ENCODE measurements at places on chromosomes 6 and 20. TPM values are rescaled to one million over a fixed set of nuclear protein-coding genes. Genes with fewer than 3 reads are reported as not detected.

The GSTA2 gene
- not detected for total RNA-seq

The PNISR gene
- 193 TPM for total RNA-seq

- no peak overlapping the region for H3K27ac ChIP-seq
- H3K4me3 ChIP-seq: no peak overlapping the region
- no peak for DNase-seq
- no peaks in the 10 kb centered on the region for H3K4me1 ChIP-seq
- H3K27me3 ChIP-seq: no peaks in the 10 kb centered on the region
These were observed 3.1 kb downstream of the B3GALT4 start for GRCh38 chr6:33279971-33280511.

DNA sequence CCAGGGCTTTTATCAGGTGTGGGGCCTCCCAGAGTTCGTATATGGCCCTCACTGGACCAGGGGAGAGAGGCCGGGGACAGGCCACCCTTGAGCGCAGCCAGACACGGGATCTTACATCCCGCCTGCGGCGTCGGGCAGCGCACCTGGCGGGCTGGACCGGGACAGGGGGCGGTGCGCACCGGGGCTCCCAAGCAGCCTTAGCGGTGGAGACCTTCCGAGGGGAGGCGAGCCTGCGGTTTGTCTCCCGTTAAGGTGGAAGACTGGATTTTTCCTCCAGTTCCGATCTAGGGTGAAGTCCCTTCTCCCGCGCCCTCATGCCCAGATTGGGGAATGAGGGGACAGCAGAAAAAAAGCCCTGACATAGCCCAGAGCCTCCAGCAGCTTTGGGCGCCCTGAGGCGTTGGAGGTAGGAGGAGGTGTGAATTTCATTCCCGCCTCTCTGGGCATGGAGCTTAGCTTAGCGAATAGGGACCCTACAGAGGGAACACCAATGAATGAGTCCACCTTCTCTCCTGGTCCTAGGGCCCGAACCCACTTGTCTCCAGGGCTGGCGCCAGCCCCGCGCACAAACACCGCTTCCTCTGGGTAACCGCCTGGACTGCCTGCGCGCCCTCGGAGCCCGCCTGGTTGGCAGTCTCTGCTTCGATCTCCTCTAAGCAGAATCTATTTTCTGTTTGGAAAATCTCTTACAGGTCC lies 6.7 kb upstream of the LAMP5 start:
- H3K4me3 ChIP-seq: no peak overlapping the region
- no peak overlapping the region for H3K27ac ChIP-seq

- H3K27me3 ChIP-seq: no peaks in the 10 kb centered on the region
These were observed 50.9 kb downstream of the JARID2 start for GRCh38 chr6:15296735-15297134.

- no peaks in the 10 kb centered on the region for H3K36me3 ChIP-seq
- DNase-seq: no peak
- no peaks in the 10 kb centered on the region for H3K27me3 ChIP-seq
- no peaks in the 10 kb centered on the region for H3K4me1 ChIP-seq
These were observed 93.9 kb downstream of the SPTLC3 start for GRCh38 chr20:13102694-13103093.

DNA sequence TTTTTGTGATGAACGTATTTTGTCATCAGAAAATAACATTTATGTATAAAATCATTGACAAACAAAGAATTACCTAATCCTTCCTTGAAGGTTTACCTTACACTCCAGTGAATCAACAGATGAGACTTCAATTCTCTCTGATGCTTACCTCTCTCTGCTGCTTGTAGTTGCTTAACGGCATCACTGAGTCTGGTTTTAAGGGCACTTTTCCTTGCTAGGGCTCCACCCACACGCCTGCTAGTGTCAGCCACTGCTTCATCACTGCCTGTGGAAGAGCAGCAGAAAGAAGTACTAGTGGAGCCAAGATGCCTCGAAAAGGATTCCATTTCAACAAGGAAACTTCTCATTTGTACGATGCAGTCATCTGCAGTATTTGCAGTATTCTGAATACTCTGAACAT lies 63.0 kb downstream of the FAM229B start:
- H3K36me3 ChIP-seq: no peaks in the 10 kb centered on the region
- DNase-seq: no peak
- no peaks in the 10 kb centered on the region for H3K27me3 ChIP-seq
- peak overlapping the region; percentile 80 for H3K27ac ChIP-seq
- H3K4me3 ChIP-seq: no peak overlapping the region

DNA sequence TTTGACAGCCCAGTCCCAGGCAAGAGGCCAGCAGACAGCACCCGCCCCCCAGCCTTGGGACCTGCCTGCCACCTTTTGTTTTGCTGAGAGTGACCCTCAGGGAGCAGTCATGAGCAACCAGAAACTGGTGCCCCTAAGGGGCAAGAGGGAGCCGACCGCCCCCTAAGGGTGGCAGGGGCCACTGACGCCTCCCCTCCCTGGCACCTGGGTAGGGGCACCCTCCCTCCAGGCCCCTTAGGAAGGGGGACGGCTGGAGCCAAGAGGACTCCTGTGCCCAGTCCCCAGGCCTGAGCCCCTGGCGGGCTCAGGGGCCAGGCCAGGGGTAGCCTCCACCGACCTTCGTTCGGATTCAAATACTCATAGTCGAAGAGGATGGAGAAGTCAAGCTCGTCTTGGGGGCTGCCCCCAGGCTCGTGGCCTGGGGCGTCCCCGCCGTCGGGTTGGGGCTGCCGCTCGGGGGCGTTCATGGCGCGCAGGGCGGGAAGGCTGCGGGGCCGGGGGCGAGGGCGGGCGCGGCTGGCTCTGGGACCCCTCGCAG lies 417 bp downstream of the NFATC2 start:
- peak overlapping the region; percentile 15 for H3K4me3 ChIP-seq
- H3K36me3 ChIP-seq: no peaks in the 10 kb centered on the region
- no peak for DNase-seq
- H3K4me1 ChIP-seq: peaks cover 33% of the 10 kb centered on the region

DNA sequence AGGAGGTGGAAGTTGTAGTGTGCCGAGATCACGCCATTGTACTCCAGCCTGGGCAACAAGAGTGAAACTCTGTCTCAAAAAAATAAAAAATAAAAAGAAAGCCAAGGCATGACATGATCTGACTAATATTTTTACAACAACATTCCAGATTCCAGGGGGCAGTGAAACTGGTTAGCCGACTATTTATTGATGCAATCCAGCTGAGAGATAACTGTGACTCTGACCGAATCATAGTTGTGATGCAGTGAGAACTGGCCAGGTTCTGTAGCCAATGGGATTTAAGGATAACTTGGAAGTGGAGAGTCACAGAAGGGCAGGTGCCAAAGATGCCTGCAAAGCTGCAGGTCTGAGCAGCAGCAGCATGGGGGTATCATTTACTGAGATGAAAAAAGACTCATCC lies 82.9 kb upstream of the TSHZ2 start:
- no peak for DNase-seq
- H3K27me3 ChIP-seq: no peaks in the 10 kb centered on the region
- no peak overlapping the region for H3K27ac ChIP-seq
- no peaks in the 10 kb centered on the region for H3K4me1 ChIP-seq

GRCh38 chr20:62837790-62838127 lies 20.9 kb downstream of the COL9A3 start:
- no peaks in the 10 kb centered on the region for H3K4me1 ChIP-seq
- H3K36me3 ChIP-seq: no peaks in the 10 kb centered on the region
- no peaks in the 10 kb centered on the region for H3K27me3 ChIP-seq
- peak overlapping the region; percentile 66 for H3K27ac ChIP-seq
- no peak for DNase-seq
